H9 (cell line): ENCODE measurements at places on chromosomes 3 and 15. TPM values are rescaled to one million over a fixed set of nuclear protein-coding genes. Genes with fewer than 3 reads are reported as not detected.

SFMBT1 gene
- total RNA-seq = 15.3 and 15.4 TPM in 2 replicates

SCG3 gene
- 22.7 and 24.0 TPM in 2 replicates for total RNA-seq

BNC1 gene
- total RNA-seq = not detected in 2 replicates

ZNF80 gene
- total RNA-seq = not detected in 2 replicates

RASL12 gene
- total RNA-seq = 7.5 and 7.7 TPM in 2 replicates

GMNC gene
- not detected in 2 replicates for total RNA-seq

PPM1L gene
- 7.3 and 7.9 TPM in 2 replicates for total RNA-seq

P2RY1 gene
- 6.3 and 6.4 TPM in 2 replicates for total RNA-seq

IL16 gene
- total RNA-seq = 0.18 and 0.28 TPM in 2 replicates

PLIN1 gene
- 0.09 TPM in 1 of 2 replicates, not detected in the other for total RNA-seq

CIB2 gene
- total RNA-seq = 37.1 and 43.2 TPM in 2 replicates

KBTBD13 gene
- not detected in 2 replicates for total RNA-seq

STRC gene
- 0.61 and 0.97 TPM in 2 replicates for total RNA-seq

CPN2 gene
- not detected in 2 replicates for total RNA-seq

SLC12A1 gene
- total RNA-seq = 0.04 and 0.07 TPM in 2 replicates

ACAD11 gene
- 15.6 and 18.0 TPM in 2 replicates for total RNA-seq

ITPKA gene
- 0.77 and 0.99 TPM in 2 replicates for total RNA-seq

MUC20 gene
- total RNA-seq = 0.33 TPM in 1 of 2 replicates, not detected in the other

SEC11A gene
- total RNA-seq = 250 and 252 TPM in 2 replicates

GOLGA6D gene
- total RNA-seq = 0.35 and 0.37 TPM in 2 replicates
